Germinal center (tissue), 1 donor: ENCODE measurements at places on chromosomes 11 and 22.

GRCh38 chr11:9747828-9748227 is 84.0 kb downstream of the SWAP70 start:
- DNase-seq, result no peak

GRCh38 chr11:86377972-86378371 is 3.3 kb downstream of the CCDC81 start:
- DNase-seq, result no peak

DNA sequence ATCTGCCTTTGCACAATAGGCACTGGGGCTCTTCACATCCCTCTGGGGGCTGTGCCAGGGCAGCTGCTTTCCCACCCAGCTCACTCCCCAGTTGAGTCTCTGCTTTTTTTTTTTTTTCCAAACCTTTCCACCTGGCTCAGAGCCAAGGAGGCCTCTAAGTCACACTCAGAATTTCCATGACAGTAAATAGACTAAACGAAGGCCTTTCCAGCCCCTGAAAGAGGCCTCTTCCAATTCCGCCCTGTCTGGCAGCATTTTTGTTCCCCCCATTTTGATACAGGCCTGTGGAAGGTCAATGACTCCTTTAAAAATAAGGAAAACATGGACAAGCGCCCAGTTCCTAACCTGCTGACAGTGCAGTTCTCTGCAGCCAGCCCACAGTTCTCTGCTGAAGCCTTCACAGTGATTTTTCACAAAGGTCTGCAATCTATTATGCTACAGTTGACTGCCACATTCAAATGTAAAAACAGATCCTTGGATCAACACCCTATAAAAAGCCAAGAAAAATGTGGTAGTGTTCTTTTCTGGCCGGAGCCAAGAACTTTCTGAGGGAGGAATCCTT is 107.5 kb upstream of the SESN3 start:
- DNase-seq, result no peak

DNA sequence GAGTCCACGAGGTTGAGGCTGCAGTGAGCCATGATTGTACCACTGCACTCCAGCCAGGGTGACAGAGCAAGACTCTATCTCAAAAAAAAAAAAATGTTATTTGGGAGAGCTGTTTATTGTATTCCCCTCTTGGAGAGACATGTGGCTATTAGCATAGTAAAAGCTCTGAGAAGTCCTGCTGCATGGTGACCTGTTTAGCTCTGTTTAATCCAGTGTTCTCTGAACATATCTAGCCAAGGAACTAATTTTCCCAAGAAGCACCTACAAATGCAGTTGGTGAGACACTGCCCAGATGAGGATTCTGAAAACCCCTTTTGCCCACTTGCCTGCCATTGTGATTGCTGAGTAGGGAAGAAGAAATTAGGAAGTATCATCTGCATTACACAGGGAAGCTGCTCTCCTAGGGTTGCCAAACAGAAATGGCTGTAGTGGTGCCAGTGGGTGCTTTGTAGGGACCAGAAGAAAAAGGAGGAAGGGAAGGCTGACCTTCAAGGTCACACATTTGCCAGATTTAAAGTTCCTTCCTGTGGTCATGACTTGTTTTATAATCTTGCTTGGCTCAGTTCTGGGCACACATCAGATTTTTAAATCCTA is 15.7 kb downstream of the TIMP3 start:
- DNase-seq, result no peak

DNA sequence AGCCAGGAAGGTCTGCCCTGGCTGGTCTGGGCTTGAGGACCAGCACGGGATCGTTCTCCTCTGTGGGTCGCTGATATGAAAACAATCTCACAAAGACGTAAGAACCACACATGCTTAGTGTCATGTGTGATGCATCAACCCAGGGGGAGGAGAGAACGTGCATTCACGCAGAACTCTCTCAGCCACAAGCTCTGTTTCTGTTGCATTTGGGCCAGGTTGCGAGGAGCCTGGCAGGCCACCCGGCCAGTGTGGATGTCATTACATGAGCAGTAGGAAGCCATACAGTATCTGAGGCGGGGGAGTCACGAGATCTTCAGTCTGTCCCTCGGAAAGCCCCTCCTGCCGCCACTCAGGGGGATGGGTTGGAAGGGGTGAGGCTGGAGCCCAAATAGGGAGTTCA is 53.1 kb upstream of the KCNQ1OT1 start:
- no peak for DNase-seq

DNA sequence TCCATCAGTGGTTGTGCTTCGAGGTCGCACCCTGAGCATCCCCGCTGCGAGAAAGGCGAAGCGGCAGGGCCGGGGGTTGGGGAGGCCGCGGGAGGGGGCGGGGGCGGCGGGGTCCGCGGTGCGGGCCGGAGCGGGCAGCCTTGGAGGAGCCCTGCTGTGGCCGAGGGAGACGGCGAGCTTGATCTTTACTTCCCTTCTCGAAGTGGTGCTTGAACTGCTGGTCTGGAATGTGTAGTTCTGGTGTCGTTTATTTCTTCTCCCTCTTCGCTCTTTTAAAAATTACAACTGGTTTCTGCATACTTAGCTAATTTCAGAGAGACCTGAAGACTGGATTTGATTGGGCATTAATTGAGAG is 1.1 kb downstream of the APLP2 start:
- peak; percentile 22 for DNase-seq

DNA sequence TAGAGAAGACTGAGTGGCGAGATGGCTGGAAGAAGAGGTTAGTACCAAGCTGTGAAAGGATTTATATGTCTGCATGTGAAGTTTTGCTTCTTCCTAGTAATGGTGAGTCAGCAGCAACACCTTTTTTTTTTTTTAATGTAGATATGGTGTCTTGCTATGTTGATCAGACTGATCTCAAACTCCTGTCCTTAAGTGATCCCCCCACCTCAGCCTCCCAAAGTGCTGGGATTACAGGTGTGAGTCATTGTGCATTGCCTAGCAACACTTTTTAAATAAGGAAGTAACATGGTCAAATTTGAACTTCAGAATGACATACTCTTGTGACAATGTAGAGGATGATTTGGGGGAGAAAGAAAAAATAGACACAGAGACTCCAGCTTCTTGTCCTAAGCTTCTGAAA is 6.5 kb upstream of the CSTPP1 start:
- no peak for DNase-seq
